Activated CD4-positive, alpha-beta T cell treated with anti-CD3 and anti-CD28 coated beads, Interleukin-2, Interleukin-6, amounts not matched to agents 100 ng/mL and 50 ng/mL, durations not matched to agents 16 hours and 8 hours (primary cell): ENCODE measurements at places on chromosomes 4 and X.

GRCh38 chrX:115493015-115493414, 68.0 kb upstream of the PLS3 start:
- no peak for DNase-seq

- DNase-seq = no peak
These were observed 88.4 kb downstream of the TTC29 start for GRCh38 chr4:146857298-146857697.

DNA sequence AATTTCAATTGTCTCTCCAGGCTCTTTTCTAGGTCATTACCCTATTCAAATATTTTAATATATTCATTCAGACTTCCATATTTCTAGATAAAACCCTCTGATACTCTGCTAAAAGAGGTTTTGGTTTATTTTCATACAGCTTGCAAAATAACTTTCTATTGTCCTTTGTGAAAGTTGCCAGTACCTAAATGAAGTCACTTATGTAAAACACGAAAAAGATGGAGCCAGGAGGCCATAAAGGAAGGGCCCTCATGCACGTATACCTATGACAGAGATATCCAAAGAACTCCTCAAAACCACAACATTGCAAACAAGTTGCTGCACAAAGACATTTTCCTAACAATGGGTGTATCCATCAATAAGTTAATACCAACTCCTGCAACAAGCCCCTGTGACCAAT, 25.7 kb upstream of the ELOVL6 start:
- no peak for DNase-seq

GRCh38 chr4:8731364-8731763, 138.8 kb downstream of the CPZ start:
- DNase-seq = no peak

DNA sequence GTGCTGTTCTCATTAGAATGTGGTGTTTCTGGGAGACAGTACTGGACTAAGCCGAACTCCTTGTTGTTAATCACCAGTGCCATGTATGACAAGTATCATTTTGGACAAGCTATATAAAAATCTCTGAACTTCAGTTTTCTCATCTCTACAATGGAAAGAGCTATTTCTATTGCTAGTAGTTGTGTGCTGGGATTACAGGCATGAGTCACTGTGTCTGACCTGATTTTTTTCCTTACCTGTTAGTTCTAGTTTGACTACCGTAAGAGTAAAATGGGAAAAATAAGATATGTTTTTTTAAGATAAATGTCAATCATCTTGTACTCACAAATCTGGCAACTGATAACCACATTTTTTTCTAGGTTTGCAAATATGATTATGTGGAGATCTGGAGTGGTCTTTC, 192.3 kb downstream of the TLL1 start:
- no peak for DNase-seq

GRCh38 chrX:56788229-56788628, 59.2 kb downstream of the NBDY start:
- DNase-seq = no peak

GRCh38 chrX:50088645-50089044, 112.2 kb downstream of the AKAP4 start:
- no peak for DNase-seq

- no peak for DNase-seq
These were observed 99.1 kb downstream of the SNCA start for GRCh38 chr4:89737888-89738287.
